Ureter (tissue), 1 donor: ENCODE measurements at places on chromosomes 2 and 18. TPM values are rescaled to one million over a fixed set of nuclear protein-coding genes. Genes with fewer than 3 reads are reported as not detected.
A peak's percentile ranks its signal among the peaks of the same experiment; 100 is the strongest.

The CCDC74B gene
- total RNA-seq, result 1.7 TPM

The SLC66A2 gene
- 37.4 TPM for total RNA-seq

The DQX1 gene
- 1.4 TPM for total RNA-seq

The CRYBA2 gene
- not detected for total RNA-seq

The SNX17 gene
- total RNA-seq, result 102 TPM

The FSHR gene
- not detected for total RNA-seq

The GCFC2 gene
- 23.8 TPM for total RNA-seq

- no peak for DNase-seq
Observed at GRCh38 chr18:31444142-31444541, 3.4 kb upstream of the DSG3 start.

DNA sequence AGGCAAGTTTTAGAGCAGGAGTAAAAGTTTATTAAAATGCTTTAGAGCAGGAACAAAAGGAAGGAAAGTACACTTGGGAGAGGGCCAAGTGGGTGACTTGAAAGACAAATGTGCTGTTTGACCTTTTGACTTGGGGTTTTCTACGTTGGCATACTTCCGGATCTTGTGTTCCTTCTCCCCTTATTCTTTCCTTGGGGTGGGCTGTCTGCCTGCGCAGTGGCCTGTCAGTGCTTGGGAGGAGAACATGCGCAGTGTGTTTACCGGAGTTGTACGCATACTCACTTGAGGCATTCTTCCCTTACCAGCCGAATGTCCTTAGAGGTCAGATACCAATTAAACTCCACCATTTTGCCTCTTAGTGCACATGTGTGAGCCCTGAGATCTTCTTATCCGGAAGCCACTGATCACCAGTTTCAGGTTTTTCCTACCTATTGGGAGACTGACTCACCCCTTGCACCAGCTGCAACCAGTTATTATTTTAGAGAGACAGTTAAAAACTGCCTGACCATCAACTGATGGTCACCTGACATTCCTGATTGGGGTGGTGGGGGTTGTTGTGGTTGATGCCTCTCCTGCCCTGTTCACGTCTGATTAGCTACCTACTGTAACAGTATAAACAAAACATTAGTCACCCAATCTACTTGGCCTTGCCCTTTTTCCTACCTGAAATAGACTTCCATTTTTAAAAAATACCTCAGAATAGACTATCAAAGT, 67.5 kb downstream of the NYAP2 start:
- DNase-seq, result peak; percentile 45

- DNase-seq, result no peak
Observed at GRCh38 chr2:12434630-12435098, 282.1 kb upstream of the TRIB2 start.

DNA sequence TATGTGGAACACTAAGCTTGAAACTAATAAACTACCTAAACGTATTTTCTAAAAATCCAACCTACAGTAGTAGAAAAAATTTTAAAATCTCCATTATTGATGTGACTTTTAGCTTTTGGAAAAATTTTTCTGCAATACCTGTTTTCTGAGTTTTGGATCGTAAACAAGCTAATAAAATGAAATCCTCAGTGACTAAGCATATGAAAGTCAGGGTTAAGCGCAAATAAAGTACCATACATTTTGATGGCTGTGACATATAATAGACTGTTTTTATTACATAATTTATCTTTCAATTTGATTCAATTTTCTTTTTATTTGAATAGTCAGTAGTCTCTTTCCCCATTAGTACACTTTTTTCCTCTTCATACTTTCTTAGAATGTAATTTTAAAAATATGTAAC, 683.6 kb downstream of the NUP35 start:
- DNase-seq, result no peak

DNA sequence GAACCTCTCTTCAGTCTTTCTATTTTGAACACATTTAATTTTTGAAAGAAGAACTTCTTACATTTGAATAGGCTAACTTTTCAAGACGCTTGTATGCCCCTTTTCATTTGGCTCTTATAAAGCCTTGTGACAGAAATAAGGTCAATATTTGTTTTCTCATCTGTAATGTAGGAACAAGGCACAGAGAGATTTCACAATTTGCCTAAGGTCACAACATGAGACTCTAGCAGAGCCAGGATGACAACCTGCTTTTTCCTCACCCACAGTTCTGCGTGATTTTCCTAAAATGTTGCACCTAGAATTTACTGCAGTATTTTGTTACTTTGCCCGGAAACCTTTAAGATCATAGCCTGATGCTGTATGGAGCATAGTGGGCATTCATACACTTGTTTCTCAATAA, 67.4 kb downstream of the TXNL1 start:
- DNase-seq, result no peak

GRCh38 chr18:35470435-35470834, 27.3 kb downstream of the INO80C start:
- no peak for DNase-seq

- DNase-seq, result no peak
Observed at GRCh38 chr2:31476511-31477180, 62.1 kb upstream of the XDH start.

DNA sequence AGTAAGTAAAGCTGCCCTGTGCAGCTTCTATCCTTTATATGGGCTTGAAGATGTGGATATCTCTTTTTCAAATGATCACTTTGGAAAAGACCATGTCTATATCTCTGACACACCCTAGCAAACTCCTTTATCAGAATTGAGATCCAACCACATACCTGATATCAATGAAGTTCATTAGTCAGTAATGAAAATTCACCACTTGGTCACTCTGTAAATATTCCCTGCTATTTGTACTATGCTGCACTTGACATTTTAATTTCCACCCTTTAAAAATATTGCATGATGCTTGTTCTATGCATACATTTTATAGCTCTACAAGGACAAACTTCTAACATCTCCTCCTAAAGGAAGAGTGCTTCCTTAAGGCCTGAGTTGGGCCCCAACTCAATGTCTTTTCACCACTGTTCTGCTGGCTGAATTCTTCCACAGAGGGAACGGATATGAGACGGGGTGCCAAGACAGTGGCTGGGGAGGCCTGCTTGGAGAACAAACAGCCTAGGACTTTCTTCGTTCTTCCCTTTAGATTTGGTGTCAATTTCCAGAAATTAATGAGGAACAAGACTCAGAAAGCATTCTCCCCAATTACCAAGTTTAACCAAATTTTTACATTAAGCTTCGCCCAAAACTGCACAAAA, at the start of gene GKN2:
TSS of gene GKN2 (minus strand) at position 7 of the 635 bp plus-strand sequence. CDS start 32 bp downstream, outside the sequence.
- DNase-seq, result no peak

- no peak for DNase-seq
Observed at GRCh38 chr18:2687390-2688001, 32.0 kb downstream of the SMCHD1 start.

GRCh38 chr18:35174093-35174731, 66.6 kb upstream of the ZNF397 start:
- no peak for DNase-seq

DNA sequence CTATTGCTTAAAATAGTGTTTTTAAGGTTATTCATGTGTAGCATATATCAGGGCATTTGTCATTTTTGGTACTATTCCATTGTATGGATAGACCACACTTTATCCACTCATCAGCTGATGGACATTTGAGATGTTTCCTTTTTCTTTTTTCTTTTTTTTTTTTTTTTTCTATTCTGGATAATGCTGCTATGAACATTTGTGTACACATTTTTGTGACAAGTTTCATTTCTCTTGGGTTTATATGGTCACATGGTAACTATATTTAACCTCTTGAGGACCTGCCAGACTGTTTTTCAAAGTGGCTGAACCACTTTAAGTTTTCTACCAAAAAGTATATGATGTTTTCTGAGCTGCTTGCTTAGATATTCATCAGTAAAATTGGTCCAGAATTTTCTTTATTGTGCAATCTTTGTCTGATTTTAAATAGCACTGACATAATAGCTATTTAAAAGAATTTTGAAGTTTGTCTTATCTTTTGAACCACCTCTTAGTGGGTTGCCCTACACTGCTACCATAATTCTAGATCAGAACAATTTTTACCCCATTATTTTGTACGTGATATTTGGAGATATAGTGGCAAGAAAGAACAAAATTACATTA, 219.4 kb upstream of the SIX3 start:
- DNase-seq, result no peak

GRCh38 chr2:53498210-53498609, 269.4 kb upstream of the CHAC2 start:
- DNase-seq, result no peak

DNA sequence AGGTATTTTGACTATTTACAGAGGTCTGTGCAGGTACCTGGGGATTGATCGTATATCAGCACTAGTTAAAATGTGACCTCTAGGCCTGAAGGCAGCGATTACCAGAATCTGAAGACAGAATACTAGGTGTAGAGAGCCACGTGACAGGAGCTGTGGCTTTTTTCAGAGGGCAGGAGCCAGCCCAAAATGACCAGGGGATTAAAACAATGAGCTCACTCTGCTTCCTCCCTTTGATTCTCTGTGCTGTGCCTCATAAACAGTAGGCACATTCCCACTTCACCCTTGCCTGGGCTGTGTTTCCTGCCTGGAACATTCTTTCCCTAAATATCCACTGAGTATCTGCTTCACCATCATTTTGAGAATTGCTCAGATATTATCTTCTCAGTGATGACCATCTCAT, 15.2 kb downstream of the ITGAV start:
- DNase-seq, result no peak

DNA sequence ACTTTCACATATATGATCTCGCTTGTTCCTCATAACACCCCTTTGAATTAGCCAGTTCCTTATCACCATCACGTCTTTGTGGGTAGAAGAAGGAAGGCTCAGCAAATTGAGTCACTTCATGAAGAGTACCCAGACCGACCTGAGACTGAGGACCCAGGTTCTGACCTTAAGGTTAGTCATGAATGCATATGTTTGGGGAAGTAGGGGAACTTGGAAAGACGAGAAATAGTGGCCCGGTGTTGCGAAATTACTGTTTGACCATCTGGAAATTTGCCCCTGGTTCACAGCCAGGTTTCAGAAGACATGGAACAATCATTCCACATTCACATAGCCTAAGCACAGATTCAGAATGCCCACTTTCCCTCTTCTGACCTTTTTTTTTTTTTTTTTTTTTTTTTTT, 59.8 kb downstream of the MEIS1 start:
- DNase-seq, result peak; percentile 63

GRCh38 chr2:188328419-188328818, 36.7 kb downstream of the GULP1 start:
- DNase-seq, result no peak

DNA sequence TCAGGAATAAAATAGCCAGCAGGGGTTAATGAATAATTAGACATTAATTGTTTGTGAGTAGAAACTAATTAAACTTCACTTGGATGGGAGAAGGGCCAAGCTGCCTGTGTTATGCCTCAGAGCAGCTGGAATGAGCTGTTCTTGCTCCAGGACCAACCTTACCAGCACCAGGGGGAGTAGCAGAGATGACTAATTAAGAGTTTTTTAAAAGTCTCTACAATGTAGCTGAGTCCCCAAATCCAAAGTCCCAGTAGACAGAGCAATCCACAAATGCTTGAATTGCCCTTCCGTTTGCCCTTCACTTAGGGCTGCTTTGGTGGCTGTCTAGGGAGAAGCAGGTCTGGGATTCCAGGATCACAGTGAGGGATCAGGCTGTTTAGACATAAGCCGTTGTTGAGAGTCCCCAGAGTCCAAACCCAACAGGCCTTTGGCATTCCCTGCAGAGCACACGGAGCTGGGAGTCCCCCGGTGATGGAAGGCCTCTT, 59.4 kb downstream of the RHOB start:
- DNase-seq, result no peak

DNA sequence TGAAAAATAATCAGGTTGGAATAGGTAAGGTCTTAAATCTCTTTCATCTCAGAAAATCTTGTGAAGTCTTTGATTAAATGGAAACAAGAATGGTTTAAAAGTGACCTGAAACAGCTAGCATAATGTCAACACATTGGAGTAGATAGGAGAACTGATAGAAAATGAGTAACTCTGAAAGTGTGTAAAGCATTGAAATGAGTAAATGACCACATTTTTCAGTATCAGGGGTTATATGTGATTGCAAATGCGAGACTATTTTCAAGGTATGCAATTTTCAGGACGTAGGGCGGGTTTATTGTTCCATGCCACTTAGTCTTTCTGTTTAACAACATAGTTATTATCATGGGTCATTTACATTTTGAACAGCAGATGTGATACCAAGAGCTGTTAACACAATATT, 1383.2 kb downstream of the LRP1B start:
- DNase-seq, result no peak

DNA sequence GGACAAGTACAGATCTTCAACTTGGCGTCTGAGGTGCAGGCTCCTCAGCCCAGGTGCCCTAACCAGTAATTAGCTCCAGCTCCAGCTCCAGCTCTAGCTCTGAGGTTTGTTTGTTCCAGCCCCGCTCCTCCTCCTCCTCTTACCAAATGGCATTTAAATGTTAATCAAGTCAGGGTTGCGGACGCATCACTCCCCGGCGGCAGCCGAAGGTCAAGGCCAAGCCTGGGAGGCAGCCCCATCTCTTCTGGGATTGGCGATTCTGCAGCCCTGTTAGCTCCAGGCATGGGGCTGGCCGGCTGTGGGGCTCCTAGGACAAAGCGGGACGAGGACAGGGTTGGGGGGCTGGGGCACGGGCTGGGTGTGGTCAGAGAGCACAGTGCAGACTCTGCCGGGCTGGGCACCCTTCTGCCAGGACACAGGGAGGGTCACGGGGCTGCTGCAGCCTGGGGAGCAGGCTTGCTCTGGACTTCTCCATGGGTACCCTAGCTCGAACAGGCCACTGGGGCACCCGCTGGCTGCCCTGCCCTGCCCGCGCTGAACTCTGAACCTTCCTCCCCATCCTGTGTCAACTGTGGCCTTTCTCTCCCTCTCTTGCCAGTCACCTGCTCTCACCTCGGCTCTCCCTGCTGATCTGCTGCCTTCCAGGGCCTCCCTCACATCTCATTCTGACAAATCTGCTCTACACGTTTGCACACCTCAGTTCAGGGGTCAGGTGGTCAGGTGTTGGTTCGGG, 203.3 kb downstream of the CELF4 start:
- no peak for DNase-seq

DNA sequence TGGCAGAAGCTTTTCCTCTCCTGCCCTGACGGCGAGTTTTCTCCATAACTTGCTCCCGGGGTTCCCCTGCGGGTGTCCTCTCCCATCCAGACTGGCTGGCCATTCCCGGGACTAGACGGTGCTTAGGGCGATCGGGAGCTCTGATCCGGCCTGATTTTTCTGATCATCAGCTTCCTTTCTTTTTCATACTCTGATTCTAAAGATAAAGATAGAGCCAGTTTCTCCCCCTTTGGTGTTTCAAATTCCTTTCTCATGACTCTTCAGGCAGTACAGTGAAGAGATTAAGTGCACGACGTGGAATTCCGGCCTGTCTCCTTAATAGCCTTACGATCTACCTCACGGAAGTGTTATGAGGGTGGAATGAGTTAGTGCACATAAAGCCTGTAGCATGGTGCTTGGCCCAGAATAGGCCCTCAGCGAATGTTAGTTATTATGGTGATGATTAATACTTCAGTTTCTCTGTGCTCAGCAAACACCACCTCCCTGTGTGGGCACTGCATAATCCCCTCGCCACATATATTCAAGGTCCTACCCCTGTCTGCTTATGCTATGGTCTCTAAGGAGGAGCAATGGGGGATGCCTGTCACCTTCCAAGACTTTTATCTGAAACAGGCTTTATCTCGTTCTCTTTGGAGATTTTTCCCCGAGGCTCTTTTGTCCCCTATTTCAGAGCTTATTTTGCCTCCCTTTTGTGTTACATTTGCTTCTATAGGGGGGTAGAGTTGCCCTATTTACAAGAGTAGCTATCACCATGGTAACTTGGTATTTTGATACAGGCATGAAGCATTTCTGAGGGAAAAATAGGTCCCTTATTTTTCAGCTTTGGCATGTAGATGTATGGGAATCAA, 254.8 kb downstream of the CDH2 start:
- DNase-seq, result no peak
